T-cell (primary cell): ENCODE measurements at places on chromosomes 11 and 22.

- peak overlapping the region; percentile 65 for H3K27ac ChIP-seq
- peak; percentile 23 for DNase-seq
- peaks cover 11% of the 10 kb centered on the region for H3K36me3 ChIP-seq
- H3K4me3 ChIP-seq, result no peak overlapping the region
- H3K4me1 ChIP-seq, result peaks cover 37% of the 10 kb centered on the region
These were observed 7.1 kb downstream of the TPCN2 start for GRCh38 chr11:69055598-69056516.

DNA sequence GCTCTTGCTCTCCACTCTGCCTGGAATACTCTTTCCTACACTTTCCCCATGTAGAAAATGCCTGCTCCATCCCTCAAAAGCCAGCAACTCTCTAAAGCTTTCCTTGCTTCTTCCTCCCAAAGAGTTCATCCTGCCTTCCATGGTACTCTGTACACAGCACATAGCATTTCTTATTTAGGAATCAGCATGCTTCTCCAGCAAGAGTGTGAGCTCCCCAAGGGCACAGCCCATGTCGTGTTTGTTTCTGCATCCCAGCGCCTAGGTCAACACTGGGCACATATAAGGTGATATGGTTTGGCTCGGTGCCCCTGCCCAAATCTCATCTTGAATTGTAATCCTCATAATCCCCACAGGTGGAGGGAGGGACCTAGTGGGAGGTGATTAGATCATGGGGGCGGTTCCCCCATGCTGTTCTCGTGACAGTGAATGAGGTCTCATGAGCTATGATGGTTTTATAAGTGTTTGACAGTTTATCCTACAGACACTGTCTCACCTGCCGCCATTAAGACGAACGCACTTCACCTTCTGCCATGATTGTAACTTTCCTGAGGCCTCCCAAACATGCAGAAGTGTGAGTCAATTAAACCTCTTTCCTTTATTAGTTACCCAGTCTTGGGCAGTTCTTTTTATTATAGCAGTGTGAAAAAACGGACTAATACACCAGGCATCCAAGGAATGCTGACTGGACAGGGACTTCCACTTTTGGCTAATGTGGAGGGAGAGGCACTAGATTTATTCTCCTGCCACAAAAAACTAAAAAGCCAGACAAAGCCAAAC, 8.2 kb downstream of the VPS37C start:
- H3K4me3 ChIP-seq, result no peak overlapping the region
- H3K27ac ChIP-seq, result no peak overlapping the region
- H3K27me3 ChIP-seq, result no peaks in the 10 kb centered on the region
- H3K36me3 ChIP-seq, result peaks cover 4% of the 10 kb centered on the region
- DNase-seq, result no peak

GRCh38 chr11:132780046-132780445, 752.3 kb downstream of the OPCML start:
- H3K27ac ChIP-seq, result no peak overlapping the region
- no peak for DNase-seq
- no peaks in the 10 kb centered on the region for H3K4me1 ChIP-seq
- H3K27me3 ChIP-seq, result no peaks in the 10 kb centered on the region
- H3K4me3 ChIP-seq, result no peak overlapping the region

DNA sequence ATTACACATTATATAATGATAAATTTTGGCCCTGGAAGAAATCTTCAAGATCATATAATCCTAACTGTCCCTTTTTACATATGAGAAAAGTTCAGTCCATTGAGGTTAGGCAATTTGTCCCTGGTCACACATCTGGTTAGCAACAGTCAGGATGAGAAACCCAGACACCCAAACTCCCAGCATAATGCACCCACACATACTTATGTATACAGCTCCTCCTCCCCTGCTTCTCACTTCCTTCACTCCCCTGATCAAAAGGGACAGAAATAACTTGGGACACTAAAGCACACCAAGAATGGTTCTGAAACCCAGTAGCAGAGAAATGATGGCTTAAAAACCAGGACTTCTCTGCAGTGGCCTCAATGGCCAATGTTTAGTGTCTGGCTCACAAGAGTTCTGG, 11.1 kb downstream of the NUMA1 start:
- H3K4me3 ChIP-seq, result no peak overlapping the region
- peaks cover 9% of the 10 kb centered on the region for H3K4me1 ChIP-seq
- H3K27me3 ChIP-seq, result no peaks in the 10 kb centered on the region
- no peak overlapping the region for H3K27ac ChIP-seq

- no peak overlapping the region for H3K27ac ChIP-seq
- no peak overlapping the region for H3K4me3 ChIP-seq
- peaks cover 15% of the 10 kb centered on the region for H3K4me1 ChIP-seq
- DNase-seq, result no peak
These were observed 3.3 kb downstream of the FGF19 start for GRCh38 chr11:69700278-69701140.

- H3K4me3 ChIP-seq, result no peak overlapping the region
- no peaks in the 10 kb centered on the region for H3K36me3 ChIP-seq
- peaks cover 11% of the 10 kb centered on the region for H3K27me3 ChIP-seq
- H3K27ac ChIP-seq, result no peak overlapping the region
- DNase-seq, result no peak
- H3K4me1 ChIP-seq, result no peaks in the 10 kb centered on the region
These were observed 7.8 kb upstream of the P4HA3 start for GRCh38 chr11:74319139-74319816.

DNA sequence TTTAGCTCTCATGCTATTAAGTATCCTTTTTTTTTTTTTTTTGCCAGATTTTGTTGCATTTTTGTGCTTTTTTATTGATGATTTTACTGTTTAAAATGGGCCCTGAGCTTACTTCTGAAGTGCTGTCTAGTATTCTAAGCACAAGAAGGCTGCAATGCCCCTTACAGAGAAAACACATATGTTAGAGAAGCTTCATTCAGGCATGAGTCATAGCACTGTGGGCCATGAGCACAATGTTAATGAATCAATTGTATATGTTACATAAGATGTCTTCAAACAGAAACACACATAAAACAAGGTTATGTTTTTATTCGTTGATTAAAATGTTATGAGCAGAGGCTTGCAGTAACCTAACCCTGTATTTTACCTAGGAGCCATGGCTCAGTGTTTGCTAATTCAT, 117.8 kb upstream of the C11orf87 start:
- H3K36me3 ChIP-seq, result no peaks in the 10 kb centered on the region
- H3K27me3 ChIP-seq, result no peaks in the 10 kb centered on the region
- H3K27ac ChIP-seq, result no peak overlapping the region
- H3K4me1 ChIP-seq, result no peaks in the 10 kb centered on the region

GRCh38 chr11:45423036-45423435, 136.9 kb upstream of the SYT13 start:
- no peak overlapping the region for H3K27ac ChIP-seq
- no peak for DNase-seq
- no peaks in the 10 kb centered on the region for H3K36me3 ChIP-seq
- H3K4me1 ChIP-seq, result no peaks in the 10 kb centered on the region

- H3K4me1 ChIP-seq, result no peaks in the 10 kb centered on the region
- H3K27ac ChIP-seq, result no peak overlapping the region
- no peak overlapping the region for H3K4me3 ChIP-seq
- H3K36me3 ChIP-seq, result no peaks in the 10 kb centered on the region
These were observed 45.4 kb downstream of the KCNC1 start for GRCh38 chr11:17779861-17780594.

DNA sequence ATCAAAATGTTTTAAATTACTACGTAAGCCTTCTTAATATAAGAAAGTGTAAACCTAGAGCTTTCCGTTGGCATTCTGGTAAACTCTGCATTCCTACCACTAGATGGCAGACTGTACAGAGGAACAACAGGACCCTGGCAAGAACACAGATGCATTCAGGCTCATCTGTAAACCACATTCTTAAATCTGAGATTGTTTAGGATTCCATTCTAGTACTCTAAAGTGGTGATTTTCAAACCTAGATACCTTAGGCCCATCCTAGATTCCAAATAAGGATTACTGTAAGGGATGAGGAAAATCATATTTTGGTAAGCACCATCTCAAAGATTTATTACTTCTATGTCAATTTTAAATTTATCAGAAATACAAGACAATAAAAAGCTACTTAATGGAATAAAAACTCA, 26.9 kb downstream of the PICALM start:
- peaks cover 4% of the 10 kb centered on the region for H3K36me3 ChIP-seq
- peaks cover 20% of the 10 kb centered on the region for H3K4me1 ChIP-seq
- no peak overlapping the region for H3K4me3 ChIP-seq
